SK-MEL-5 (cell line): ENCODE measurements at places on chromosomes 6 and 20. TPM values are rescaled to one million over a fixed set of nuclear protein-coding genes. Genes with fewer than 3 reads are reported as not detected.

Gene EFCAB8
- total RNA-seq = not detected in 2 replicates

Gene SLC17A5
- 24.9 and 25.0 TPM in 2 replicates for total RNA-seq

Gene NEURL2
- total RNA-seq = 7.1 and 8.9 TPM in 2 replicates

Gene FOXQ1
- total RNA-seq = not detected in 2 replicates

Gene MYB
- total RNA-seq = 1.3 and 2.0 TPM in 2 replicates

Gene PHF3
- 43.9 and 48.1 TPM in 2 replicates for total RNA-seq

Gene TUBB2B
- total RNA-seq = 26.6 and 28.6 TPM in 2 replicates

Gene ZC2HC1B
- not detected in 2 replicates for total RNA-seq

Gene TBX18
- total RNA-seq = 10.1 and 13.4 TPM in 2 replicates

Gene HAO1
- not detected in 2 replicates for total RNA-seq

Gene PLAGL1
- 0.05 TPM in 1 of 2 replicates, not detected in the other for total RNA-seq

Gene RHAG
- total RNA-seq = not detected in 2 replicates

Gene BMP2
- 0.05 and 0.26 TPM in 2 replicates for total RNA-seq

Gene RWDD2A
- total RNA-seq = 2.8 and 3.1 TPM in 2 replicates

Gene DEFB132
- total RNA-seq = not detected in 2 replicates

Gene ANKRD6
- total RNA-seq = 19.3 and 28.1 TPM in 2 replicates

Gene CLPSL1
- not detected in 2 replicates for total RNA-seq

Gene OR12D3
- not detected in 2 replicates for total RNA-seq

Gene TRIM40
- total RNA-seq = not detected in 2 replicates

Gene EIF2S2
- 198 and 226 TPM in 2 replicates for total RNA-seq

Gene HECA
- 5.9 and 6.4 TPM in 2 replicates for total RNA-seq

Gene LGSN
- total RNA-seq = 0.32 TPM in 1 of 2 replicates, not detected in the other

Gene SIGLEC1
- total RNA-seq = not detected in 2 replicates

Gene EXOC2
- total RNA-seq = 67.3 and 69.1 TPM in 2 replicates

Gene RIOK1
- total RNA-seq = 32.8 and 38.4 TPM in 2 replicates

Gene HTR1B
- not detected in 2 replicates for total RNA-seq

Gene LSM14B
- 40.4 and 43.2 TPM in 2 replicates for total RNA-seq

Gene SEMG1
- total RNA-seq = not detected in 2 replicates

Gene SIRPB1
- 0.98 and 1.8 TPM in 2 replicates for total RNA-seq

Gene CCM2L
- 0.08 and 0.16 TPM in 2 replicates for total RNA-seq

Gene TINAG
- total RNA-seq = not detected in 2 replicates

Gene TSPO2
- not detected in 2 replicates for total RNA-seq

Gene CYP39A1
- total RNA-seq = 0.34 and 0.56 TPM in 2 replicates

Gene TCP11
- total RNA-seq = not detected in 2 replicates

Gene TPD52L2
- 74.4 and 76.4 TPM in 2 replicates for total RNA-seq

Gene EEF1A2
- 31.7 and 32.6 TPM in 2 replicates for total RNA-seq

Gene CDH4
- not detected in 2 replicates for total RNA-seq

Gene PGC
- total RNA-seq = not detected in 2 replicates

Gene MUC22
- total RNA-seq = not detected in 2 replicates

Gene ANKRD66
- not detected in 2 replicates for total RNA-seq

Gene PKIB
- total RNA-seq = 1.0 and 1.4 TPM in 2 replicates

Gene CD93
- not detected in 2 replicates for total RNA-seq
